NCI-H1092 treated with DMSO at 0.1 percent for 48 hours (cell line): ENCODE measurements at places on chromosomes 6 and 20.

DNA sequence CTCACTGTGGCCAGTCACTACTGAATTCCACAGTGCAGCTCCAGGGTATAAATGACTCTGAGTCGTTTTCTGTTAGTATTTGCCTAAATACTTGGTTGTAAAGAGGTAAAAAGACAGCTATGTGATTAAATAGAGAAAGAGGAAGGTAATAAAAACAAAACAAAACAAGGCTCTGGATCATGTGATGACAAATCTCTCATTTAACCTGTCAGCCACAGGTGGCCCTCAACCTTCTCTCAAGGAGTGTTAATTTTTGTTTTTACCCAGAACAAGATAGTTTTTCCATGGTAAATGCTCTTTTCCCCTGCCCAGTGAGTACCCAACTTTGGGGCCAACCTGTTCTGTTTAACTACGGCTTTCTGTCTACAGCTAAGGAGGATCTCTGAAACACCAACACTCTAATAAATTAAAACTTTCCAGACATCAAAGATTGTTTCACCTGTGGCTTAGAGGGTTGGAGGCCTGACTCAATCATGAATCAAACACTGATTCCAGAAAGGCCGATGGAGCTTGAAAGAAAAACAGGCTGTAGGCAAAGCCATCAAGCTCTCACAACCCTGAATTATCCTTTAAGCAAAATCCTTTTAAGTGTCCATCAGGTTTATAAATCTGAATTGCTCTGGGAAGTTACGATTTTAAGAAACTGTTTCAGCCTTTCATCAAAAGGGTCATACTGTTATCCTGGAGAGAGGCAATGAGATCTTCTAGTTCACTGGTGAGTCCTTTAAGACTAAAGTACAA lies 81.5 kb upstream of the BCLAF1 start:
- DNase-seq: no peak

GRCh38 chr20:46139266-46139889 lies 21.3 kb downstream of the CD40 start:
- DNase-seq: no peak

DNA sequence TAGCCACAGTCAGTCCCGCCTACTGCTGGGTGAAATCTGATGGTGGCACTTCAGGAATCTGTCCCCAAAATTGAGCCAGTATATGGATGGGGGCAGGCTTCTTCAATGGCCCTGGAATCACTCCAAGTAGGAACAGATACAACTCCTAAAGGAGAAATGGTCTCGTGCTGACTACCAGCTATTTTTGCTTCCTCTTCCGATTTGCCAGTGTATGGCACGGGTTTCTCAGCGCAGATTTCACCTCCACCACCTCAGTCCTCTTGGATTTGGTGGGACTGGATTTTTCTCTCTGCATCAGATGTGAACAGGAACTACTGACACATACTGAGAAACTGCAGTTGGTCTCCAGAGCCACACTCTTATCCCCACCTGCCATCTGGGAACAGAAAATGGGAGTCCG lies 27.2 kb downstream of the PNPLA1 start:
- no peak for DNase-seq

- no peak for DNase-seq
Measured at GRCh38 chr20:31962761-31963160, 5.2 kb upstream of the XKR7 start.

GRCh38 chr20:63610581-63611435 lies 16.1 kb downstream of the GMEB2 start:
- no peak for DNase-seq

DNA sequence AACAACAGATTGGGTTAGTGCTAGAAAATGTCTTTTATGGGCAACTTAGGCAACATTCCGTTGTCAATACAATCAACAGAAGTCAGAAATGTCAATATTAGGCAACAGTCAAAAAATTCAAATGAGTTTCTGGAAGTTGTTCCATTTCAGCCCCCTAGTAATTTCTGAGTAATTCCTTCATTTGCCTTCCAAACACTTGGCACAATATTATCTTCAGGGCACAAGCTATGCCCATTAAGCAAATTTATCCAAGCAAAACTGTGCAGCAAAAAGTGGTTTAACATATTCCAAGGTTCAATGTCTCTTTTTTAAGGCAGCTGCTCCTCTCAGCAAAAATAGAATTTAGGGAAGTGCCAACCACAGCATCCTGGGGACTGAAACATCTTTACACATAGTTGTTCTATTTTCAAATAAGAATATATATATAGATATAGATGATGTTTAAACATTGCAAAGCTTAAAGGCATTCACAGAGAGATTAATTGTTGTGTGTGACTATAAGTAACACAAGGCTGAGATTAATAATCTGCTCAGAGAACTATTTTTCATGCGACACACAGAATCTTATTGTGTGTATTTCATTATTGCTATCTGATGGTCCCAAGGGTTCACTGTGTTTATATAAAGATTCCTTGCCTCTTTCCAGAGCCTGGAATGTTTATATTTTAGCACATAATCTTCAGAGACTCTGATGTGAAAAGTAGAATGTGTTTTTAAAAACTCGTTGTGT lies 75.2 kb upstream of the ADTRP start:
- no peak for DNase-seq

GRCh38 chr6:169641461-169642085 lies 60.3 kb downstream of the WDR27 start:
- DNase-seq: no peak

GRCh38 chr6:79234150-79235022 lies at the start of gene HMGN3:
Gene HMGN3 (minus strand): TSS chr6:79234682.
- DNase-seq: peak; percentile 91

DNA sequence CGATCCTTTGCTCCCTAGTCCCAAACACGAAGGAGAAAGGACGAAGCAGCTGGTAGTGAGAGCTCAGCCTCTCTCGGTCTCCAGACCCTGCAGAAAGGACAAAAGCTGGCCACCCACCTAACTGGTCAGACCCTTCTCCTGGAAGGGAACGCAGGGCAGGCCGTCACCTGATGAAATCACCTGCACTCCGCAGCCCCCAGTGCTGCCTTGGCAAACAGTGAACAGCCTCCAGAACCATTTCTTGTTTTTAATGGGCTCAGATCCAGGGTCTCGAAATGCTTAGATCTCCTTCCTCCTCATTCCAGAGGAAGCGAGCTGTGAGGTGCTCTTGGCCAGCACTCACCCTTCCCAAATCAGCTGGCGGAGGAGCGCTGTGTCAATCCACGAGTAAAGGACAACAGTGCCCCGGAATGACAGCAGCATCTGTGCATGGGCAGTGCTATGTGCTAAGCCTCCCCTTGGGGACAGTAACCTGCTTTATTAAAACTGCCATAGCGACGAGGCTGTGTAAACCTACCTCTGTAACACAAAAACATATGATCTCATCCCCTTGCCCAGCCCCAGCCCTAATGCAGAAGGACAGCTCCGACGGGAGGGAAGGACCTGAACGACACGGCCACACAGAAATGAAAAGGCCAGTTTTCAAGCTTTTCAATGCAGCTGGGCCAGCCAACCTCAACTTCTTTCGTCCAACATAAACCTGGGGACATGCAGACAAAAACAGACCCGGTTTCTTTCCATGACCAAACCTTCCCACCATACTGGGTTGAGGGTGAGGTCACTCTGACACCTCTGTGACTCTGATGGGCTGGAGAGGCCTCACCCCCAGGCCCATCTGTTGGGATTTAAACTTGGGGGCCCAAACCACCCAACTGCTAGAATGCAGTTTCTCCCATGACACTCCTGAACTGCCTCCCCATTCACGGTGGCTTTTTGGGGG lies 43.3 kb downstream of the SULF2 start:
- peak; percentile 4 for DNase-seq

- DNase-seq: no peak
Measured at GRCh38 chr6:14656649-14657048, 539.1 kb downstream of the CD83 start.

DNA sequence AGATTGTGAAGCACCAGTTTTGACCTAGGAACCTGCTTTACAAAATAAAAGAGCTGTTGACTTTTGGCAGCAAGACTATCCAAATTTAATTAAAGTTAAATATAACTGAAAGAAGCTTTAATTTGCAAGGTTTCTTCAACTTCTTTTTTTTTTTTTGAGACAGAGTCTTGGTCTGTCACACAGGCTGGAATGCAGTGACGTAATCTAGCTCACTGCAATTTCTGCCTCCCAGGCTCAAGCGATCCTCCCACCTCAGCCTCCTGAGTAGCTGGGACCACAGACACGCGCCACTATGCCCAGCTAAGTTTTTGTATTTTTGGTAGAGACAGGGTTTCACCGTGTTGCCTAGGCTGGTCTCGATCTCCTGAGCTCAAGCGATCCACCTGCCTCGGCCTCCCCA lies 13.7 kb upstream of the CSE1L start:
- DNase-seq: no peak

DNA sequence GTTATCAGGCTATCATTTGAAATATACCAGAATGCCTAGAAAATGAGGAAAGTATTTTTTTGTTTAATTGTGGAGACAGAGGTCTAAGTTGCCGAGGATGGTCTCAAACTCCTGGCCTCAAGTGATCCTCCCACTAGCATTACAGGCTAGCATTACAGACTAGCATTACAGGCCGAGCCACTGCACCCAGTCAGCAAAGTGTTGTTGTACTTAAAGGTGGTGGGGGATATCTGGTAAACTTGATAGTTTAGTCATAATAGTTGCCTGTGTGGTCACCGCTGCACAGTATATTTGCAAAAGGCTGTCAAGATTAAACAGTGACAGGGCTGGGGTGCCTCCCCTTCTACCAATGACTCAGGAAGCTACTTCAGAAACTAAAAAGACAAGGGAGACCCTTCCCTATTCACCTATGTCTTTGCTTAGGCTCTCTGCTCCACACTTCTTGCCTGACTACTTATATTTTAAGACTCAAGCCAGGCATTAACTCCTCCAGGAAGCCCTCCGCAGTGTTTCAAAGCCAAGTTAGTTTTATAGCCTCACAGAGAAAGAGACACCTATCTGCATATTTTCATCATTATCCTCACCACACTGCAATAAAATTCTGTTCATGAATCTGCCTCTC lies 3.1 kb upstream of the AKIRIN2 start:
- no peak for DNase-seq

- peak; percentile 35 for DNase-seq
Measured at GRCh38 chr6:36131511-36132245, 1.4 kb downstream of the MAPK13 start.

- no peak for DNase-seq
Measured at GRCh38 chr6:54204921-54205591, 93.8 kb downstream of the MLIP start.

GRCh38 chr20:5041433-5041832 lies 40.1 kb upstream of the SLC23A2 start:
- DNase-seq: no peak

GRCh38 chr6:149628875-149629510 lies 19.5 kb downstream of the KATNA1 start:
- no peak for DNase-seq

DNA sequence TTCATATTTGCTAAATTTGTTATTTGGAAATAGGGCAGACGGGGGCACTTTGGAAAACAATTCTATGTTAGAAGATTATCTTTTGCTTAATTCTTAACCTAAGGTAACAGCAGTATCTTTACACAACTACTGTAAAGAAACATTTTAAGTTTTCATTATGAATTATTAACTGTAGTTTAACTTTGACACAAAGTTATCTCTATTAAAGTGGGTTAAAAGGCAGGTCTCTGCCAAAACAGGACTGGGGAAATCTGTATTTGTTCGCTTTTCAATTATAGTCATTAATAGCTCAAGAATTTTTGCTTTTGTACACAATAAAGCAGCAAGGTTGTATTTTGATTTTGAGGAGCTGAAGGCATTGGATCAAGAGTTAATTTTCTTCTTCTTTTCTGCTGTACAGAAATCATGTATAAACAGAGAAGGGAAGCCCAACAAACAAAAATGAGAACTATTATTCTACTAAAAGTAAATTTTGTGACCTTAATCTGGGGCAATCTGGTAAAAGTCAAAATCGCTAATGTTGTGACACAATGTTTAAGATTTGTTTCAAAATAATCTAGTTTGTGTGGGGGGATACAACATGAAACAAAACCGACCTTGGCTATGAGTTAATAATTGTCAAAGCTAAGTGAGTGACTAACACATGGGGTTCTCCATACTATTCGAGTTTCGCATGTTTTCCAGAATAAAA lies 2.9 kb downstream of the STAU1 start:
- DNase-seq: no peak
